ENCODE measurements at places on chromosomes 12 and 14. TPM values are rescaled to one million over a fixed set of nuclear protein-coding genes. Genes with fewer than 3 reads are reported as not detected.

Gene ARID4A
- 28.9 TPM for total RNA-seq

Gene LRIG3
- 71.9 TPM for total RNA-seq

Gene MLF2
- 75.8 TPM for total RNA-seq

Gene DYNC1H1
- 1,162 TPM for total RNA-seq

Gene GZMB
- not detected for total RNA-seq

Gene TAS2R42
- not detected for total RNA-seq

Gene FOXM1
- 8.9 TPM for total RNA-seq

Gene DNAH10
- 0.16 TPM for total RNA-seq

Gene DLGAP5
- 19.0 TPM for total RNA-seq

Gene HRK
- not detected for total RNA-seq

Gene CPM
- total RNA-seq: 2.9 TPM

Gene TDRD9
- total RNA-seq: 0.06 TPM

Gene HIP1R
- 140 TPM for total RNA-seq

Gene VRK1
- 28.6 TPM for total RNA-seq

Gene CPSF2
- 21.2 TPM for total RNA-seq

Gene B4GALNT3
- under 0.01 TPM for total RNA-seq

Data from bladder microvascular endothelial cell (primary cell).